ENCODE measurements at places on chromosomes 5 and 9.

DNA sequence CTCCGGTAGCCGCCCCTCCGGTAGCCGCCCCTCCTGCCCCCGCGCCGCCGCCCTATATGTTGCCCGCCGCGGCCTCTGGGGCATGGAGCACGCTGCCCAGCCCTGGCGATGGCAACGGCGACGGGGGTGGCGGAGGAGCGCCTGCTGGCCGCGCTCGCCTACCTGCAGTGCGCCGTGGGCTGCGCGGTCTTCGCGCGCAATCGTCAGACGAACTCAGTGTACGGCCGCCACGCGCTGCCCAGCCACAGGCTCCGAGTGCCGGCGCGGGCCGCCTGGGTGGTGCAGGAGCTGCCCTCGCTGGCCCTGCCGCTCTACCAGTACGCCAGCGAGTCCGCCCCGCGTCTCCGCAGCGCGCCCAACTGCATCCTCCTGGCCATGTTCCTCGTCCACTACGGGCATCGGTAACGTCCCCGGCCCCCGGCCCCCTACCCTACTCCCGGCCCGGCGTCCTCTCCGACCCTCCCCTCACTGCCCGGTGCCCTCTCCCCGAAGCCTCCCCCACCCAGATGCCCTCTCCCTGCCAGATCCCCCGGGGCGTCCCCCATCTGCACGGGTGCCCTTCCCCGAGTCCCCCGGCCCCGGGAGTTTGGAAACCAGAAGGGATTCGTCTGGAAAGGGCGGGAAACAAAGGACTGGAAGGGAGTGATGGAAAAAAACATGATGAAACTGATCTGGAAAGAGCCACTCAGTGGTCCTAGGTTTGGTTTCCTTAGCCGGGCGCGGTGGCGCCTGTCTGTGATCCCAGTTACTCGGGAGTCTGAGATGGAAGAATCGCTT is 417 bp downstream of the SRD5A1 start:
- no peak for DNase-seq

DNA sequence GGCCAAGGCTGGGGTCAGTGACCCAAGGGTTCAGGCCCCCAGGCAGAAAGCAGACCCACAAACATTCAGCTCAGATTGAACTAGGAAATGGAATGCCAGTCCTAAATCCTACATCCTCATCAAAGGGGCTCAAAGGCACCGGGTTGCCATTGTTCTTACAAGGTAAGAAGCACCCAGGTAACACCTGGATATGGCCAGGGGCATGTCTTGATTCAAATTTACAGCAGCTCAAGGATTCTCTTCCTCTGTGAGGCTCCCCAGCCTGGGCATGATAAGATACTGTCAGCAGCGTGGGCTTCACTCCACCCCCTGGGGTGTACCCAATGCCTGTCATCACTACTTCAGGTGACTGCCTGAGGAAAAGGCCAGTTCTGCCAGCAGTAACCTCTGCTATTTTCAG is 92.1 kb upstream of the FSTL4 start:
- DNase-seq: no peak

- no peak for DNase-seq
These were observed 37.1 kb downstream of the FBXW11 start for GRCh38 chr5:171969288-171969880.

- no peak for DNase-seq
These were observed 8.4 kb upstream of the SH3TC2 start for GRCh38 chr5:149071216-149071615.

DNA sequence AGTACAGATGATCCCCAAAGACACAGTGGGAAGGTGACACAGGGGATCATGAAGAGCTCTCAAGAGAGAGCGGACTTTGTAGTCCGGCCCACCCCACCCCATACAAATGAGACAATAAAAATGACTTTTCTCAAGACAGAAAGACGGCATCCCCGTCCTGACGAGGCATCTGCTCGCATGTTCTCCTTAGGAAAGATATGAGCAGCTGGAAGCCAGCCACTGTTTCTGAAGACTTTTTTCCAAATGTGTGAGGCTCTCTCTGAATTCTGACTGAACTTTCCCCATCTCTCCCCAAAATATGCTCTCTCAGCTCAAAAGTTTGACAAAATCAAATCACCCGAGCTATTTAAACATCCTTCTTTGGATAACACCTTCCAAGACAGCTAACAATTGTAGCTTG is 105.2 kb downstream of the RFK start:
- no peak for DNase-seq

- DNase-seq: peak; percentile 84
These were observed 6.1 kb downstream of the NOTCH1 start for GRCh38 chr9:136539427-136540421.

GRCh38 chr5:77683171-77683732 is 44.7 kb upstream of the OTP start:
- DNase-seq: no peak

DNA sequence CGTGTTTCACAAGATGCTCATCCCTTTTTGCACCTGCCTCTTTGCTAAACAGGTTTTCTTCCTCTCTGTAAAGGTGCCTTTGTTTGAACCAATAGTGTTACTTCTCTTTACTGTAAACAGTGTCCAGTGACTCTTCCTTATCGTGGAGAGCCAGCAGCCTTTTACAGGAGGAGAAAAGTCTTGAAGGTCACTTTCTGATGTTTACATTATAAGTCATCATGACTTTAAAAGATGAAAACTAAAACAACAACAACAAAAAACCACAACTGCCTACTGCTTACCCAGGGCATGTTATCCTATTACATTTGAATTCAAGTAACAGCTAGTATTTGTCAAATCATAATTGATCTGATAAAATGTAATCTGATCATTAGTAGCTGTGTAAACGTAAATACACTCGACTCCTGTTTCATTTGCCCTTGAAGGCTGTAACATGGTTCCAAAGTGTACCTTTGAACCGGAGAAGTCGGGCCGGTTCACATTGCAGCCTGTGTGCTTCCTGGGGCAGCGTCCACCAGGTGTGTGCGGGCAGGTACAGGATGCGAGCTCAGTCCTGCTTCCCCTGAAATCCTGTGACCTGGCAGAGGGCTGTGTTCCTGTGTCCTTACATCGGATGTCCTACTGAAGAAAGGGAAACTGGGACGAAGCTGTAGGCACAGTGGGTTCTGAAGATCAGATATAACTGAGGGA is 118.1 kb downstream of the C9orf152 start:
- DNase-seq: no peak

DNA sequence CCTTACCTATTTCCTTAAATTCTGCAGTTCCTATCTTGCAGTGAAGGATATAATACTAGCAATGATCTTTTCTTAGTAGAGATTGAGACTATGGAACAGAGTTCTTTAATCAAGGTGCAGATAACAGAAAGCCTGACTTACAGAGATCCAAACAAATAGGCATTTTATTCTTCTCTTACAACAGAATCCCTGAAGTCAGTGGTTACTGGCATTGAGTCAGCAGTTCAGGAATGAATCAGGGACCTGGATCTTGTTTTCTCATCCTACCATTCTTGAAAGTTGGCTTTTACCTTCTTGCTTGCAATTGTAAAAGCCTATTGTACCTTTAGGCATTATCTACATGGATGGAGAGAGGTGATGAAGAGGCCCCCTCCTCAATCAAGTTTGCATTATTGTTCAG is 47.5 kb upstream of the TLE4 start:
- no peak for DNase-seq

DNA sequence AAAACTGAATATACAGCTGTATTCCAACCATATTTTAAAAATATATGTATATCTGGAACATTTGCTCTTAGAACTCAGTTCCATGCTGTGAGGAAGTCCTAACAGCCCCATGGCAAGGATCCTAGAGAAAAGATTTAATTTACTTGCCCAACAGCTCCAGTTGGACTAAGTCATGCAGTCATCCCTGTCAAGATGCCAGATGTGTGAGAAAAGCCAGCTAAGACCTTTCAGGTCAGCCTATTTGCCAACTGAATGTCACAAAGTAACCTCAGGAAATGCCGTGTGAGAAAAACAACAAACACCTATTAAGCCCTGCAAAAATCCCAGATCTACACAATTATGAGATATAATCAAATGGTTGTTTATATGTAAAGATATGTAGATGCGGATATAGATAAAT is 416.3 kb downstream of the NR2F1-AS1 start:
- DNase-seq: no peak

GRCh38 chr9:83061990-83062650 is 822 bp downstream of the RASEF start:
- no peak for DNase-seq

GRCh38 chr5:158375531-158375930 is 516.6 kb upstream of the CLINT1 start:
- DNase-seq: no peak

GRCh38 chr9:129946246-129946995 is 96.6 kb downstream of the FNBP1 start:
- no peak for DNase-seq

DNA sequence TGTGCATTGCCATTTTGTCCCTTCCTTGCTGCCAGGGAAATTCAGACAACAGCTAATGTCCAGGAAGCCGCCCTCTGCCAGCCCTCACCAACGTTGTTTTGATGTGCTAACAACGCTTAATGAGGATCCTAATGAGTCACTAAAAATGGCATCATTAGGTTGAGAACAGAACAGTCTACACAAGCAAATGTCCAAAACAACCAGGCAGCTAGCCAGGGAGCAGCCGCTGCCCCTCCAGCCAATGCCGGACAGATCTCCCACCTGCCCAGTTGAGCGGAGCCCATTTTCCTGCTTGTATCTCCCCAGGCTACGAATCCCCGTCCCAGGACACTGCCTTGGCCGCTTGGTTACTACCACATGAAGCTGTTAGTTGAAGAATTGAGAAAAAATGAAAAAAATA is 40.4 kb upstream of the UNC5A start:
- DNase-seq: no peak

GRCh38 chr5:36363101-36363500 is 61.4 kb upstream of the RANBP3L start:
- DNase-seq: no peak

- DNase-seq: no peak
These were observed 381.0 kb upstream of the IRX4 start for GRCh38 chr5:2263763-2264162.

DNA sequence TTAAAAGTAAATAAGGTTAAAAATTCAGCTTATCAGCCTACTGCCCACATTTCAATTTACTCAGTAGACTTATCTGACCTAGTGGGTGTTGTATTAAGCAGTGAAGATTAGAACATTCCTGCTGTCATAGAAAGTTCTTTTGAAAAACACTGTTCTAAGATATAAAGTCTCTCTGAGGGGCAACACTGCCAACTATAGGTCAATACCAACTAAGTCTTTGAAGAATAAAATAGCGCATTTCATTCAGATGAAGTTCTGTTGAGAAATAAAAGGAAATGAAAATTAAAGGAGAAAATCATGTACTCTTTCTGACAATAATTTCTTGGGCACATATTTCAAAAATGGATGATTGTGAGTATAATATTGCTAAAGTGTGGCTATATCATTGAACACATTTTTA is 86.8 kb downstream of the PTPRD start:
- DNase-seq: no peak

- DNase-seq: no peak
These were observed 12.3 kb downstream of the SARDH start for GRCh38 chr9:133725886-133726285.

DNA sequence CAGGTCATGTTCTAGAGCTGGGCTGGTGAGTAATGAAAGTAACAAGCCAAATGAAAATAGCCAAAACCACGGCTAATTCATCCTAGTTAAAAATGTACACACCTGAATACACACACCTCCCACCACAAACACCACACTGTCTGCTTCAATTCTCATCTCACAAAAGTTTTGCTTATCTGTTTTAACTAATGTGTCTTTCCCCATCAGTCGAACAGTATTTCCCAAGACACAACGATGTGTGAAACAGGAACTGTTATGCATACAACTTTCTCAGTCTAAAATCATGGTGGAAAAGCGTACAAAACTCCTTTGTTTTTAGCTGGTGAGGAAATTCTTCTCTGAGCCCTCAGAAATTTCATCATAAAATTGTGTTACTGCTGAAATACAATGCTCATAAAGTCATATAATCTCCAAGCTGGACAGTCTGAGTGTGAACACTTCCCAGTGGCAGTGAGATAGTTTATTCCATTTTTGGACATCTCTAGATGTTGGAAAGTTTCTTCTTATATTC is 242.4 kb downstream of the EFNA5 start:
- DNase-seq: no peak

DNA sequence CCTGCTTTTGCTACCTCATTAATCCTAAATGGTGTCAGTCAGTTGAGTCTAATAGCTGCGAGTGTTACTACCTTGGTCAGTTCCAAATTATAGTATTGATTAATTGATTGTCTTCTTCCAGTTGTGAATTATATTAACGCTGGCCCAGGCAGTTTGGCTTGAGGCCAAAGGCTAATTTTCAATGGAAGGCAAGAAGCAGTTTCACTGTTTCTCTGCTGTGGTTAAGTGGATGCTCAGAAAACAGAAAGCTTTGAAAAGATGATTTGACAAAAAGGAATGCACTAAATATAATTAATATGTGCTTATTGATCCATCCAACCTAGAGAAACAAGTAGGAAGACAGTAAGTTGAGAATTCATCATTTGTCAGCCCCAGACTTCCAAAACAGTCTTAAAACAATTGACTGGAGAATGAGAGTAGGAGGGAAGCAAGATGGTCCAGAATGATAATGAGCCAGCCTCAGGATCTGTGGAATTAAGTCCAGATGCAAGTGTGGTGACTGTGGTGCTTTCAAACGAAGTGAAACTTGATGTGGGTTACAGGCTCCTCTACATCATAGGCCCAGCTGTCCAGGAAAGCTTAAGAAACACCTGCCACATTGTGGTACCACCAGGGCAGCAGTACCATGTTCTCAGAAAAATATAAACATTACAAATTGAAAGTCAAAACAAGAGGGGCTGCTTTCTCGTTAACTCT is 1371.0 kb upstream of the DMAC1 start:
- DNase-seq: no peak

DNA sequence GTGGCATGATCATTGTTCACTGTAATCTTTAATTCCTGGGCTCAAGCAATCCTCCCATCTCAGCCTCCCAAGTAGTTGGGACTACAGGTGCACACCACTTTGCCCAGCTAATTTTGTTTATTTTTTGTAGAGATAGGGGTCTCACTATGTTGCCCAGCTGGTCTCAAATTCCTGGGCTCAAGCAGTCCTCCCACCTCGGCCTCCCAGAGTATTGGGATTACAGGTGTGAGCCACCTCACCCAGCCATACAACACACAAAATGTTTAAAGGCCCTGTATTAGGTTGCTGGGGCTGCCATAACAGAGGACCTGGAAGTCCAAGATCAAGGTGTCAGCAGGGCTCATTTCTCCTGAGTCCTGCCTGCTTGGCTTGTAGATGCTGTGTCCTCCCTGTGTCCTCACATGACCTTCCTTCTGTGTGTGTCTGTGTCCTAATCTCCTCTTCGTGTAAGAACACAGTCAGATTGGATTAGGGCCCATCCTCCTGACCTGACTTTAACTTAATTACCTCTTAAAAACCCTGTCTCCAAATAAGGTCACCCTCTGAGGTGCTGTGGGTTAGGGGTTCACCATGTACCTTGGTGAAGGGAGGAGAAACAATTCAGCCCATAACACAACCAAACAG is 5.4 kb downstream of the UBE2QL1 start:
- no peak for DNase-seq

DNA sequence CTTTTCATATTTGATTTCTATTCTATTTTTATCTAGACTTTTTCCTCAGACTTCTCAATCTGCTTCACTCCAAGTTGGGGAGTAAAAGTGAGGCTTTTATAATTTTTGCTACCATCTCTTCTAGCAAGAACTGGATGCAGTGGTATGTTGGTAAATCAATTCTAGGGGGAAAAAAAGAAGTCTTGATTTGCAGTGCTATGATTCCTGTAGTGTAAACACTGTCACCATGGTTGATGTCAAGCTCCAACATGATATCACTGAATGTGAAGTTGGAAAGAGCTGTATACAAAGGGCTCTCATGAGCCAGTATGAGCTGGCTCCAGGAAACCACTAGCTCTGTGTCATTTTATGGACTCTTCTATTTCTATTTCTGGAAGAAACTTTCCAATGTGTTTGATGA is 439.2 kb downstream of the NTRK2 start:
- no peak for DNase-seq

Measured in activated effector memory CD4-positive, alpha-beta T cell treated with Interleukin-2 at 50 U/mL for 16 hours (primary cell).